Colonic mucosa (tissue), 4 donors: ENCODE measurements at places on chromosomes 4 and X. TPM values are rescaled to one million over a fixed set of nuclear protein-coding genes. Genes with fewer than 3 reads are reported as not detected.

DNA sequence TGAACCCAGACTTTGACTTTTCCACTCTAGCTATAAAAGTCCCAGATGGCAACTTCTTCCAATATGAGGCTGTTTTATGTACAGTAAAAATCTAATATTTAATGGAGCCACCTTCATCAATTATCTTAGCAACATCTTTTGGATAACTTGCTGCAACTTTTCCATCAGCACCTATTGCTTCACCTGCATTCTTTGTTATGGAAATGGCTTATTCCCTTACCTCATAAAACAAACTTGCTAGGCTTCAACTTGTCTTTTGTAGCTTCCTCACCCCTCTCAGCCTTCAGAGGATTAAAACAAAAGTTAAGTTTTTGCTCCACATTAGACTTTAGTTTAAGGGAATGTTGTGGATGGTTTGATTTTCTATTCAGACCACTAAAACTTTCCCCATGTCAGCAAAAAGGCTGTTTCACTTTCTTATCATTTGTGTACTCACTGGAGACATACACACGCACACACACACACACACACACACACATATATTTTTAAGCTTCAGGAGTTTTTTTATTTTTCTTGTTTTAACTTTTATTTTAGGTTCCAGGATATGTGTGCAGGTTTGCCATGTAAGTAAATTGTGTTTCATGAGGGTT, 1296.1 kb upstream of the PABPC4L start:
- no peak for DNase-seq

Gene NMU
- 1.9 TPM for total RNA-seq

- no peak for DNase-seq
Observed at GRCh38 chr4:4860600-4861389, 1.3 kb downstream of the MSX1 start.

GRCh38 chr4:121800638-121800960, 524 bp upstream of the EXOSC9 start:
- no peak for DNase-seq

Gene CCSER1
- 13.4 TPM for total RNA-seq

GRCh38 chrX:10189317-10190268, 32.8 kb downstream of the CLCN4 start:
- peak; percentile 78 for DNase-seq

- no peak for DNase-seq
Observed at GRCh38 chr4:1493540-1494287, 87.5 kb upstream of the NKX1-1 start.

GRCh38 chr4:141255016-141255415, 34.3 kb downstream of the ZNF330 start:
- no peak for DNase-seq

DNA sequence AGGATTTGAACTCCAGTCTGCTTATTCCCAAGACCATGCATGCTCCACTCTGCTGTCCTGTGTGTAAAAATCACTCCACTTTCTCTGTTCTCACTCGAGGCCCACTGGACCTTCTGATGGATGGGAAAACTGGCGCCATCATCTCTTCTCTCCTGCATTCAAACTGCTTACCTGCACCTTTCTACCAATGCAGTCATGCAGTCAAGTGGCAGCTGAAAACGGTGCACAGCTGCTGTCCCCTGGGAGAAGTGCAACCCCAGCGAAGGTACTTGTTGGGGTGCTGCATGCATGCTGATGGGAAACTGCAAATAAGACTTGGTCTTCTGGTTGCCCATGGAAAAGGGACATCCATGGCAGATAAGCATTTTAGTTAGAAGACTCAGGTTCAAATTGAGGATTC, 147.1 kb downstream of the EVC2 start:
- no peak for DNase-seq

DNA sequence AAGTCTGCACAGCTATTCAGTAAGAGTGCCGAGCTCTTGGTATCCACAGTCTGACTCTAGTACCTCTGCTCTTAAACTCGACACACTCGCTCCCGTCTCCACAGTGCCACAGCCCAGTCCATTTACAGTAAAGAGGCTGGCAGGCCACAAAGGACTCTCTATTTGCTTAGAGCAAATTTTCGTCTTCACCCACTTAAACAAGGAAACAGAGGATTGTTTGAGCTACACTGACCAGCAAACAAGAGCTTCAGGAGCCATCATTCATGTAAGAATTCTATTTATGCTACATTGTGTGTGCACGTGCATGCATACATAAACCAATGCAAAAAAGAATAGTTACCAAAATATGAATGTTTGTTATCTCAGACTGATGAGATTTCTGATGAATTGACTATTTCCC, 290.2 kb downstream of the USP46 start:
- DNase-seq, result no peak

- no peak for DNase-seq
Observed at GRCh38 chrX:20189171-20189570, 47.5 kb upstream of the EIF1AX start.

- no peak for DNase-seq
Observed at GRCh38 chr4:128528793-128529553, 241.4 kb upstream of the PGRMC2 start.

Gene NAT8L
- 0.17 TPM for total RNA-seq
